Stimulated activated CD4-positive, alpha-beta T cell treated with anti-CD3 and anti-CD28 coated beads, Interleukin-4, amount 100 ng/mL, for 4 hours (primary cell): ENCODE measurements at places on chromosomes 3 and 15.

- no peak for DNase-seq
These were observed 558.4 kb downstream of the GABRG3 start for GRCh38 chr15:27529399-27529798.

DNA sequence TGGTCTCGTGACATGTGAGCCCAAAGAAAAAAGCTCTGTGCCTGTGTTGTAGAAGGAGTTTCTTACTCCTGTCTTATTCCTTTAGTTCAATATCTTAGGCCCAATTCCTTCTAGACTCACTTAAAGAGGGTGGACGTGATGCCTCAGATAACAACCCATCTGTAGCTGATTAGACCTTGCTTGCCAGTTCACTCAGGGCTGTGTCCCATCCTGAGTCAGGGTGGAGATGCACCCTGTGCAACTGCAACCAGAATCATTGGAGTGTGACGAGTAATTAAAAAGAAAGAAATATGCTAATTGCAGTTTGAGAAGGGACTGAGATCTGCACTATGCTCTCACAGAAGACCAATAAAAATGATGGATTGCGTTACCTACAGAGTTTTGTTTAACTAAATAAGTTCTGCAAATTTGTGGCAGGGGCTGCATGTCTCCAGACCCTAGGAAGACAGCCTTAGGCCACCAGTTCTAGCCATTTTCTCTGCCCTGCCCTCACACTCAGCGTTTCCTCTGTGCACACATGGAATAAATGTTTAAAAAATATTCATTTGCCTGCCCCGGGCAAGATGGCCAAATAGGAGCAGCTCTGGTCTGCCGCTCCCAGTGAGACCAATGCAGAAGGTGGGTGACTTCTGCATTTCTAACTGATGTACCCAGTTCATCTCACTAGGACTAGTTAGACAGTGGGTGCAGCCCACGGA lies 83.0 kb downstream of the MOBP start:
- no peak for DNase-seq

- DNase-seq = no peak
These were observed 32.7 kb downstream of the CD200 start for GRCh38 chr3:112365636-112366035.

DNA sequence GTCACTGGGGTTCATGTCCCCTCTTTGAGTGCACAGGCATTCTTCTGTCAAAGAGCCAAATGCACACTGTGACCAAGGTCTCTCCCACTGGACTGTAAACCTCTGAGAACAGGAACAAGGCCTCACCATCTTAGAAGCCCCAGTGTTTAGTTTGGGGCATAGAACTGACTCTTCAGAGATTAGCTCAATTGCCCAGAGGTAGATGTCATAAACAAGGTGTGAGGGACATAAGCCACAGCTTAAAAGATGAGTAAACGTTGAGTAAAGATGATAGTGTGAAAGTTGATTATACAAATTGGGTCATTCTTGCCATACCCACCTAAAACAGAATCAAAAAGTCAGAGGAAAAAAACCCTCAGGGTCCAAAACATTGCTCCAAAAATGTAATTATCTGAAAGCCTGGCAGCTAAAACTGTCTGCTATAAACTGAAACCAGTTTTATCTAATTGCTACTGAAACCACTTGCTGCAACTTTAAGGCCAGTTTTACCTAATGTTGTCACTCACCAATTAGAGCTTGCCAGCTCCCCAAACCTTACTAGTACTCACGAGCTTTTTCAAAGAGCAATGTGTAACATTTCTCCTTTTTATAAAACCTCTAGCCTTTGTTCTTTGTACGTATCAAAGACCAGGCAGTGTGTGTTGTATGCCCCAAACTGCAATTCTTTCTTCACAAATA lies 415.2 kb downstream of the RAP2B start:
- DNase-seq = no peak

- DNase-seq = no peak
These were observed 486.8 kb downstream of the MAGI1 start for GRCh38 chr3:65551945-65552344.

DNA sequence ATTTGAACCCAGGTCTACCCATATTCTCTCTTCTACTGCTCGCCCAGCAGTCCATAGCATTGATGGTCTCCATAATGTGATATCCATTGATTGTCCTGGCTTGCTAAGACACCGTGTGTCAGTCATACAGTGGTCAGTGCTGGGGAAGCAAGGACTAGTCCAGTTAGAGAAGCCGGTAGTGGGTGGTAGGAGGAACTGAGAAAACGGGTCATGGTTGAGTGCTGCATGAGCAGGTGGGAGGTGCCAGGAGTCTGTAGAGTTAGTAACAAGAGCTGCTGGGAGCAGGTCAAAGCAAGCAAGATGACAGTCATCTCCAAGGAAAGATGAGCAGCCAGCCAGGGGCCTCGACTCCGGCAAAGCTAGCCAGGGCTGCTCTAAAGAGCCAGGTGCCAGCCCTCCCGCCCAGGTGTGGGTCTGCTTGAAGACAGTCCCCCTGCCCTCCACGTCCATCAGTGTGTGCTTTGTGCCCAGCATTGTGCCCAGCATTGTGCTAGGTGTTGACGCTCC lies 29.5 kb upstream of the USP3 start:
- no peak for DNase-seq

DNA sequence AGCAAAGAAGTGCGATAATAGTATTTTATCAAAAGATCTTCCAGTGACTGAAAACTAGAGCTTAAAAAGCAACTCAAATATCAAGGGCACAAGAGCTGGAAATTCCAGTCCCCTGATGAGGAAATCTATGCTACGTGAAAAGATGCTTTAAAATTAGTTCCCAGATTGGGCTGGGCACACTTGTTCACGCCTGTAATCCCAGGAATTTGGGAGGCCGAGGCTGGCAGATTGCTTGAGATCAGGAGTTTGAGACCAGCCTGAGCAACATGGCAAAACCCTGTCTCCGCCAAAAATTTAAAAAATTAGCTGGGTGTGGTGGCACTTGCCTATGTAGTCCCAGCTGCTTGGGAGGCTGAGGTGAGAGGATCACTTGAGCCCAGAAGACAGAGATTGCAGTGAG lies 138.8 kb downstream of the SEMA6D start:
- no peak for DNase-seq

- DNase-seq = no peak
These were observed 24.6 kb downstream of the CCDC14 start for GRCh38 chr3:123936400-123936799.

GRCh38 chr15:45224621-45225217 lies 27.3 kb upstream of the SLC28A2 start:
- no peak for DNase-seq

DNA sequence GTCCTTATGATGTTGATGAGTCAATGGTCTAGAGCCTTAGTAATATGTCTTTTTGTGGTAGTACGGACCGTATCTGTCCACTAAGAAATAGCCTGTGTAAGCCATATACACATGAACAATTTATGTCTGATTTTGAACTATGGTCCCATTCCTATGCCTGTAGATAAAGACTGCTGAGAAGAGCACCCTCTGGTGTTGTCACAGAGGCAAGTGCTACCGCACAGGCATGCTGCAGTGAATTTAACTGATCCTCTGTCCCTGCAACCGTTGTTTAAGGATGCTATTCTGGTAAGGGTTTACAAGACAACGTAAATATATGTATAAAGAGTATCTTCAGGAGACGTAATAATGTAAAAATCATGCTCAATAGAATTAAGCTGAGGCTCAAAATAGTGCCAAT lies 170.7 kb downstream of the UBE3A start:
- DNase-seq = no peak

DNA sequence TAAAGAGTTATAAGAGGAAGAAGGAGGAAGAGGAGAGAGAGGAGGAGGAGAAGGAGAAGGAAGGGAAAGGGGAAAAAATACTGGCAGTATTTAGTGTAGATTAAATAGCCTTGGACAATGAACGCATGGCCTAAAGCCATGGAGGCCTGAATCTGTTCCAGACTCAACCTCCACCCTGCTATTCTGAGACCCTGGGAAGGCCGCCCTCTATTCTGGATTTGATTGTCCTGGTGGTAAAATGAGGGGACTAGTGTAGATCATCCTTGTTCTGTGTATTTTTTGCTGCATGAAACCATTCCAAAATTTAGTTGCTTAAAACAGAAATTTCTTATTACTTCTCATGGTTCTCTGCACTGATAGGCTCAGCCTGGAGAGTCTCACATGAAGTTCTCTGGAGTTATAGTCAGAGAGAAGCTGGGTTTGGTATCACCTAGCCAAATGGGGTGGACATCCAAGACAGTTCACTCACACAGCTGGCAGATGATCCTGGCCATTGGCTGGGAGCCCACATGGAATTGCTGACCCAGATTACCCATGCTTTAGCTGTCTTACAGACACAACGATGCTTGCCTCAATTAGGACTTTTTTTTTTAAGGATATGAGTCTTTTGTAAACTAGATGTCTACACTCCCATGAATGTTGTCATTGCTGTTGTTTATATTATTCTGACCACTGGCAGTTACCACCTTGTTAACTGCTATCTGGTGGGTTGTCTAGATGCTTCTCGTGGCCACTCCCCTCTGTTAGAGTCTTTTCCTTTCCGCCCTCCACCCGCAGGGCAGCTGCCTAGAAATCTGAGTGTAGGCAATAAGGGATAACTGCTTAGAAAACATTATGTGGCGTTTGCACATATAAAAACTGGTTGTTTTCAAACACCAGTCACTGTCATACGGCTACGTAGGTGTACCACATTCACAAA lies 149.9 kb downstream of the SST start:
- DNase-seq = no peak

GRCh38 chr3:3782457-3782856 lies 16.8 kb upstream of the LRRN1 start:
- DNase-seq = no peak

- DNase-seq = no peak
These were observed 64.8 kb downstream of the RBMS3 start for GRCh38 chr3:29345516-29346300.

GRCh38 chr15:81784751-81785150 lies 261.1 kb downstream of the MEX3B start:
- no peak for DNase-seq

- DNase-seq = no peak
These were observed 21.2 kb downstream of the ALS2CL start for GRCh38 chr3:46672349-46672695.

DNA sequence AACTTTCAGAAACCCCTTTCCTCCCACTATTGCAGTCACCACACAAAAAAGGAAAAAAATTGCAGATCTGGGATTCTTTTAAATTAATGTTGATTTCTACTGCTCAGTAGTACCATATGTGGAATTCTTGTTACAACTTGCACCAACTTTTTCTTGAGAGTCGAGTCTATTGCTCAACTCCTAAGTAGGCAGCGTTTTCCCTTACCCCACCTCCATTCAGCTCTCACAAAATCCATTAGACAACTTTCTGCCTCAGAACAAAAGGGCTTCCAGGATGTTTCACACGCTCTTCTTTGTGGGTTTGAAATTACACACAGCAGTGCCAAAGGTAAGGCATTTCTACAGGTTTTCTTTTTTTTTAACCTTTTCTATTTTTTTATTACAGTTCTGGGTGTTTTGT lies 179.5 kb downstream of the ANXA2 start:
- DNase-seq = no peak

GRCh38 chr15:64767203-64767602 lies 8.2 kb downstream of the RBPMS2 start:
- no peak for DNase-seq

DNA sequence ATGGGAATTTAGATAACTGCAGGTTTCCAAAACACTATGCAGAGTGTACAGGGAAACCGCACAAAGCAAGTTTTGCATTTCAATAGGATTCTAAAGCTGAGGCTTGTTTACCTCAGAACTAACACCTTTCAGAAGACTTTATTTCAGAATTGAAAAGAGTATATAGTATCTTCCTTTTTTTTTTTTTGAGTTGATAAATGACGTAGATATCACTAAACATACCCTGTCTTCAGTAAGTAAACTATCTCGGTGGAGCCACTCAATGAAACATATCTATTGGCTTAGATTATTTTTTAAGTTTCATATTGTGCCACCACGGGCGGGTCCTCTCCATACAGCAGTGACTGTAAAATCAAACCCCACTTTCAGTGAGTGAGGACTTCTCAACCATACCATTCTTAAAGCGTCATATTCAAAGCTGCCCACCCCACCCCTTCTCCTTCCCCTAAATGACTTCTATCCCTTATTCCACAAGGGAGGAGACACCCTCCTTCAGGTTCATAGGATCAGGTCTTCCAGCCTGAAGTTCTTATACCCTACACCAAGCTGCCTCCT lies 2.0 kb upstream of the TBL1XR1 start:
- no peak for DNase-seq

- DNase-seq = no peak
These were observed 15.6 kb upstream of the FAM98B start for GRCh38 chr15:38438031-38438986.

GRCh38 chr15:81914734-81915256 lies 131.0 kb downstream of the MEX3B start:
- no peak for DNase-seq

- no peak for DNase-seq
These were observed 68.6 kb downstream of the ZNF621 start for GRCh38 chr3:40593351-40593750.

DNA sequence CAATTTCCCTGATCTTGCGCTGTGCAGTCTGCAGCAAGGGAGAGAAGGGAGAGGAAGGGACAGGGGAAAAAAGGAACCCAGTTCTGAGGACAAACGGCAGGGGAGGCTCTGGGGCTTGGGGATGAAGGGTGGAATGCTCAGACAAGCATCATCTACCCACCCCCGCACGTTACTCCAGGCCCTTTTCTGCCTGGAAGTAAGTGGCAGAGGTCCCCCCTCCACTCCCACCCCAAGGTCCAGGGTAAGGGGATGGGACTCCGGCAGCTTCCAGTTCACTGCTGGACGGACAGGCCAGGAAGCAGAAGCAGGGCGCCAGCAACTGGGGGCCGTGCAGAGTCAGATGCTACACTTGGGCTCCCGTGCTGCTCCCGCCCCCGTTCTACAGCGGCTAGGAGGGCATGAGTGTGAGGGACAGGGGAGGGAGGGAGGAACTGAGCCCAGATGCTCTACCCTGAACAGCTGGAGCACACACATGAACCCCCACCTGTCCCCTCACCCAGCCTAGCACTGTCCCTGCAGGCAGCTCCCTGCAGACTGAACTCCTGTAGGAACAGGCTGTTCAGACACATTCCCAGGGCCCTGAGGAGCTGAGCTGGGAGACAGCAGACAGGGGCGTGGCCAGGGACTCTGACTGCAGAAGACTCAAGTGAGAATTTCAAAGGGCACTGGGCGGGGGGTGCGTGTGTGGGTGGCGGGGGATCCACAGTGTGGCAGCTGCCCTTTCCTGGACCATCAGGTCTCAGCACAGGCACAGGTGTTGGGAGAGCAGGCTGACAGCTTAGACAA lies 59.7 kb downstream of the SENP2 start:
- no peak for DNase-seq

DNA sequence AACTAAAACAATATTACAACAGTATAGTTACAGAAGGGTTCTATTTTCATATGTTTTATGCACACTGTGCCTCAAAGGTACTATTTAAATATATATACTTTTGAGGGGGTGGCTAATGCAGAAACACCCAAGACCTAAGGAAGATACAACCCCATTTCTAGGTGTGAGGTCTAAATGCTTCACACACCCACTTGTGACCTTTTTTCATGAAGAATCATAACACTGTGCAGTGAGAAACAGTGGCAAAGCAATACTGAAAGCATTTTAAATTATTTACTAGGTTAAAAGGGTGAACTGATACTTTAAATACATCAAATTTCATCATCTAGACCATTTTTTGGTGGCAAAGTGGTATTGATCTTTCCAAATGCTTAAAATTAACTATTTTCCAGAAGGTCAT lies 67.4 kb downstream of the SATB1 start:
- DNase-seq = no peak
